Right lobe of liver (tissue), 6 donors: ENCODE measurements at places on chromosomes 4 and X. TPM values are rescaled to one million over a fixed set of nuclear protein-coding genes. Genes with fewer than 3 reads are reported as not detected.

DNA sequence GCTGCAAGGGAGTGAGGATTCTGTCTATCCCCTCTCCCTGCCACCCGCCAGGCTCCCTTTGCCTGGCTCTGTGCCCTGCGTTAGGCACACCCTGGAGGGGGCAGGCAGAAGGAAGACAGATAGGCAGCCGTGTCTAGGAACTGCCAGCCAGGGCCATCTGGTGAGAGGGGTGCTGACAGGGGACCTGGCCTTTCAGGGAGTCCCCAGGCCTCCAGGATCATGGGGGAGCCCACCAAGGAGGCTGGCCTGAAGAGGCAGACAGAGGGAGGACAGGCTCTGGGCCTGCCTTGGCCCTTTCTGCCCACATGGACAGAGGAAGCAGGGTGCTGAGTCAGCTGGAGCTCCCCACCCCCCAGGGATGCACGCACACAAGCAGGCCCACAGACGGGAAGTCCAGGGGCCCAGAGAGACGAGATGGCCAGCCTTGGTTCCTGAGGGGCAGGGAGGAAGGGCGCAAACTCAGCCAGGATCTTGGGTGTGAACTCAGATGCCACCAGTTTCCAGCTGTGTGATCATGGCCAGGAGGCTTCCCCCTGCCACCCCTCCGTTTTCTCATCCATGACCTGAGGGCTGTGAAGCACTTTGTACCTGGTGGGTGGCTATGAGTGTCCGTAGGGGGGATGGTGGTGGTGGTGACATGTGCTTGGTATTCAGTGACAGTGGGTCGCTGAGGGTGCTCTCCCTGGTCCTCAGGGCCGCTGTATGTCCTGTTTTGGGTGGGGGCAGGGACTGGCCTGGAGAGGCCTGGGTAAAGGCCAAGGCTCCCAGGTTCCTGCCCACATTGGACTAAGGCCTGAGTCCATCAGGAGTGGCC lies 1.8 kb downstream of the SH3BP2 start:
- peak; percentile 81 for DNase-seq
- H3K27me3 ChIP-seq = no peaks in the 10 kb centered on the region
- H3K27ac ChIP-seq = peak overlapping the region; percentile 85
- H3K4me1 ChIP-seq = peaks cover 22% of the 10 kb centered on the region

- no peak overlapping the region for H3K27ac ChIP-seq
- H3K4me1 ChIP-seq = peaks cover 28% of the 10 kb centered on the region
- no peak for DNase-seq
- no peaks in the 10 kb centered on the region for H3K36me3 ChIP-seq
- no peak overlapping the region for H3K4me3 ChIP-seq
- H3K27me3 ChIP-seq = no peaks in the 10 kb centered on the region
Observed at GRCh38 chr4:110107866-110108265, 90.5 kb downstream of the ELOVL6 start.

GRCh38 chrX:30153881-30154260 lies 61.5 kb upstream of the MAGEB2 start:
- no peak for DNase-seq
- no peak overlapping the region for H3K27ac ChIP-seq
- no peak overlapping the region for H3K4me3 ChIP-seq
- H3K36me3 ChIP-seq = no peaks in the 10 kb centered on the region

DNA sequence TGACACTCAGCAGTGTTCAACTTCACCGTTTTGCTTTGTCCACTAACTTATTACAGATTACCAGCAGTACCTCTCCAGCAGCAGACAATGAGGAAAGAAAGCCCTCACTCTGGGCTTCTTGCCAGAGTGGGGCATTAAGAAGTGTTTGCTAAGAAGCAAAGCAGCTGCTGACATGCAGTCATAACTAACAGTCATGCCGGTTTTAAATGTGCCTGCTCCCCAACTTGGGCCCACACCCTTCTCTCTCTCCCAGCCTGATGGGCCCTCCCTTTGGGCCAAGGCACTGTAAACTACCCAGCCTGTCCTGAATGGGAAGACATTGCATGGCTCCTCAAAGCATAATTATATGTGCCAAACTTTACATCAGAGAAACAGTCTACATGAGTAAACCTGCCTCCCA lies 54.6 kb upstream of the HHIP start:
- H3K4me1 ChIP-seq = no peaks in the 10 kb centered on the region
- no peak overlapping the region for H3K4me3 ChIP-seq
- H3K27ac ChIP-seq = no peak overlapping the region
- no peak for DNase-seq
- no peaks in the 10 kb centered on the region for H3K27me3 ChIP-seq

DNA sequence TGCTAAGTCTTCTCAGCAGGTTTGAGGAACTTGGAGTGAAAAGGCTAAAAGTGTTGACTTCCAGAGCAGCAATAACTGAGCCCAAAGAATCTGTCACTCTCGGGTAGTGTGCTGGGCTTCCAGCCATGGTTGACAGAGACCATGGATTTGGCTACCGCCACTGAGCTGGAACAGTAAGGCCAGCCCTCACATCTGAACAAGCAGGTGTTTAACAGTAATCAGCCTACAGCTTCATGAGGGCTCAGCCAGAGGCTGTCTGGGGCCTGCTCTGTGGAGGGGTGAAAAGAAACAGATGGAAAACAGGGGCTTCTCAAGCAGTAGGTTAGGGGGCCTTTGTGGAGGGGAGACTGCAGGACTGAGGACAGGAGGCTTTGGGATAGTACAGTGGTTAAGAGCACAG lies 14.9 kb downstream of the RASL11B start:
- H3K4me1 ChIP-seq = no peaks in the 10 kb centered on the region
- H3K4me3 ChIP-seq = no peak overlapping the region
- no peak overlapping the region for H3K27ac ChIP-seq
- H3K36me3 ChIP-seq = no peaks in the 10 kb centered on the region
- no peaks in the 10 kb centered on the region for H3K27me3 ChIP-seq
- DNase-seq = no peak

DNA sequence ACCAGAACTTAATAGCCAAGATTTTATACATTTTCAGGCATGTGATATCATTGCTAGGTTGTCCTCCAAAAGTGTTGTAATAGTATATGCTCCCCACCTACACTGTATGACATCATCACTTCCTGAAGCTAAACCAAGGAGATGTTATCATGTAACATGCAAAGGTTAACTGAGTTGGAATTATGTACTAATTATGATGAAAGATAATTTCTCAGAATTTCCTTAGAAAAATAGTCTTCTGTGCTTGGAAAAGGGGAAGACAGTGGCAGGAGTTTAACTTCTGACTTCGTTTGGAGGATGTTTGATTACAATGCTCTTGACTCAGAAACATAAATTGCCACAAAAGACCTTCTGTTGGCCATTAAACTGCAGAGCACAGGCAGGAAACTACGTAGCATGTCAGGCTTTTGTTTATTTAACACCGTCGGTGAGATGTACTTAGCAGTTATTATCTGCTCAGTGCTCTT lies 83.6 kb upstream of the GUCY1A1 start:
- no peak overlapping the region for H3K27ac ChIP-seq
- H3K27me3 ChIP-seq = no peaks in the 10 kb centered on the region
- H3K36me3 ChIP-seq = no peaks in the 10 kb centered on the region
- H3K4me1 ChIP-seq = no peaks in the 10 kb centered on the region

- no peaks in the 10 kb centered on the region for H3K27me3 ChIP-seq
- no peak overlapping the region for H3K27ac ChIP-seq
- H3K4me3 ChIP-seq = no peak overlapping the region
- no peaks in the 10 kb centered on the region for H3K4me1 ChIP-seq
- H3K36me3 ChIP-seq = no peaks in the 10 kb centered on the region
Observed at GRCh38 chr4:167715176-167715575, 377.2 kb upstream of the ANXA10 start.

DNA sequence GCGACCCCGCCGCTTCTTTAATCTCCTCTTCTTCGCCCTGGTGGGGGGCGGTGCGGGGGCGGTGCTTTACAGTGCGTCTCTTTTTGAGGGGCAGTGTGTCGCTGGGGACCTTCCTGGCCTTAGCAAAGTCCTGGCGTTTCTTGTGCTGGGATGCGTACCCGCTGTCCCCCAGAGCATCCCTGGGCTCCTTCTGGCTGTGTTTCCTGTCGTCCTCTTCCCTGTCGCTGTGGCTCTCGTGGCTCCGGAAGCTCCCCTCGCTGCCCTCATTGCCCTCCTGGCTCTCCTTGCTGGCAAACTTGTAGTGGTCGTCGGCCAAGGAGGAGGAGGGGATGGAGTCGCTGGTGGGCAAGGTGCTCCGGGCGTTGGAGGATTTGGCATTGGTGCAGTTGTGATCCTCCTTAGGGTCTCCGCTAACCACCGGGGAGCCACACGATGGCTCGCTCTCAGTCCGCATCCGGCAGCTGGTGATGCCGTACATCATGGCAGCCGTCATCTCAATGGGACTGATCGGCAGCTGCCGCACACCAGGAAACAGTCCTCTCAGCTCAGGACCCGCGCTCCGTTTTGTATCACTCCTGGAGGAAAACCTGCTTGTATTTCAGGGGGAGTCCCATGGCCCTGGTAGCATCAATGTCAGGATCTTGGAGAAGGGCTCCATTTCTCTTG lies 30.4 kb upstream of the TMSB15A start:
- no peak for DNase-seq
- H3K4me3 ChIP-seq = no peak overlapping the region
- H3K36me3 ChIP-seq = no peaks in the 10 kb centered on the region
- no peak overlapping the region for H3K27ac ChIP-seq
- H3K4me1 ChIP-seq = no peaks in the 10 kb centered on the region

GRCh38 chr4:81505004-81505598 lies 33.4 kb upstream of the RASGEF1B start:
- no peaks in the 10 kb centered on the region for H3K36me3 ChIP-seq
- no peaks in the 10 kb centered on the region for H3K4me1 ChIP-seq
- no peaks in the 10 kb centered on the region for H3K27me3 ChIP-seq
- peak overlapping the region; percentile 56 for H3K27ac ChIP-seq

- no peaks in the 10 kb centered on the region for H3K36me3 ChIP-seq
- DNase-seq = no peak
- H3K27ac ChIP-seq = no peak overlapping the region
Observed at GRCh38 chr4:185276036-185276435, 66.6 kb downstream of the SNX25 start.

DNA sequence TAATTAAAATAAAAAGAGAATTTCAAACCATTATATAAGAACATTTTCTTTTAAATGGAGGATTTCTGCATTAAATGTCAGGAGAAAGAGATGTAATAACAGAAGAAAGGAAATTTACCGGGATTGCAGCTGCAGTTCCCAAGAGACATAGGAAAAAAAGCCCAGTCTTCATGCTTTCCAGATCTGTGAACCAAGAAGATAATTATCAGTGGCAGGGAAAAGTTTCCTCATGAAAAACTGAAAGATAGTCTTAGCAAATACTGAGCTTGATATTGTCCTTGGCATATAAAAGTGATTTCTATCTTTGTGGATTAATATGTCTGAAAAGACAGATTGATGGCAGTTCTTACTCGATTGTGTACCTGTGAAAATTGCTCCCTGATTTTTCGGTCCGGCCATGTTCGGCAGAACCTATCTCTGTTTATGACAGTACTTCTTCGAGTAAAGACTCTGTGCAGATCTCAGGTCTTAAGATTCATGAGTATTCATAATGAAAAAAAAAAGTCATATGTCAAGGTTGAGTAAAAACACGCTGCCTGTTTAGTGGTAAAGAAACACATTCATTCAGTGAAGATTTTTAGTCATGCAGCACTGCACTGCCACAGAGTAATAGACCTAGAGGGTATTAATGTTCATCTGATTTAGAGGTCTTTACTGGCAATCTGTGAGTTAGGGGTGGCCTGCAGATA lies 29.6 kb downstream of the SPARCL1 start:
- H3K36me3 ChIP-seq = no peaks in the 10 kb centered on the region
- H3K27ac ChIP-seq = no peak overlapping the region
- H3K4me1 ChIP-seq = no peaks in the 10 kb centered on the region
- no peak for DNase-seq

DNA sequence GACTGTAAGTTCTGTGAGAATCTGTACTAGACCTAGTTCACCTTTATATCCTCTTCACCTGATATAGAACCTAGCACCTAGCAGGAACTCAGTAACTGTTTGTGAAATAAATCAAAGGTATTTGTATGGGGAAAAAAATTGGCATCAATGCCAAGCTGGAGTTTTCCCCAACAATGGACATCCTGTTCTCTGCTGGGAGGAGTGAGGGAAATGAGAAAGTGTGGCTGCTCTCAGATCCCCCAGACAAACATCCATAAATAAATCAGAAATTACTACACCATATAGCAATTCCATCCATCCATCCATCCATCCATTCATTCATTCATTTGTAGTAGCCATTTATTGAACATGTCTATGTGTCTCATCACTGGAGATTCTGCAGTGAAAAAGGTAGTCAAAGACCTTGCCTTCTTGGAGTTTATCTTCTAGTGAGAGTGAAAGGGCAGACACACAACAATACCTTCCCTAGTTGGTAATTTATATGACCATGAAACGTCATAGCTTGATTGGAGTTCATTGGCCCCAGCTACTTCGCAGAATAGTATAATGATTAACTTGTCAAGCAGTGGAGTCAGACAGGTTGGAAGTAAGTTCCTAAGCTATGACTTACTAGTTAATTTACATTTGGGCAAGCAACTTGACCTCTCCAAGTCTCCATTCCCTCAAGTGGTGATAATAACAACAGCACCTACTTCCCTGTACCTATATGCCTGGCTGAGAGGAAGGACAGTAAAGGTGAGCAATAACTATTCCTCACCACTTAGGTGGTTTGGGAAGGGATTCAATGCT lies 98.7 kb upstream of the KIT start:
- H3K27me3 ChIP-seq = no peaks in the 10 kb centered on the region
- no peaks in the 10 kb centered on the region for H3K4me1 ChIP-seq
- no peak overlapping the region for H3K4me3 ChIP-seq

GRCh38 chr4:129218897-129219296 lies 122.9 kb downstream of the C4orf33 start:
- no peak for DNase-seq
- no peak overlapping the region for H3K4me3 ChIP-seq
- H3K36me3 ChIP-seq = no peaks in the 10 kb centered on the region
- no peaks in the 10 kb centered on the region for H3K4me1 ChIP-seq
- H3K27ac ChIP-seq = no peak overlapping the region
- no peaks in the 10 kb centered on the region for H3K27me3 ChIP-seq

GRCh38 chr4:6427439-6428090 lies 44.8 kb downstream of the PPP2R2C start:
- no peak overlapping the region for H3K4me3 ChIP-seq
- no peak for DNase-seq
- no peaks in the 10 kb centered on the region for H3K36me3 ChIP-seq
- no peaks in the 10 kb centered on the region for H3K4me1 ChIP-seq
- H3K27me3 ChIP-seq = no peaks in the 10 kb centered on the region
- no peak overlapping the region for H3K27ac ChIP-seq

- no peaks in the 10 kb centered on the region for H3K27me3 ChIP-seq
- no peak overlapping the region for H3K4me3 ChIP-seq
- H3K27ac ChIP-seq = no peak overlapping the region
- no peaks in the 10 kb centered on the region for H3K4me1 ChIP-seq
Observed at GRCh38 chr4:54742636-54743399, 85.1 kb downstream of the KIT start.

GRCh38 chrX:38636949-38637819 lies 75.8 kb downstream of the TSPAN7 start:
- no peaks in the 10 kb centered on the region for H3K36me3 ChIP-seq
- H3K4me1 ChIP-seq = no peaks in the 10 kb centered on the region
- DNase-seq = no peak
- no peaks in the 10 kb centered on the region for H3K27me3 ChIP-seq
- H3K27ac ChIP-seq = no peak overlapping the region

Gene TSPAN7
- total RNA-seq = 24.4 TPM

Gene PAPSS1
- 5.8 TPM for total RNA-seq

Gene FABP2
- total RNA-seq = 0.09 TPM

Gene BEND2
- total RNA-seq = not detected

Gene SHROOM2
- 3.9 TPM for total RNA-seq

Gene SSX1
- not detected for total RNA-seq
